Left colon (tissue), 2 donors: ENCODE measurements at places on chromosomes 5 and 9. TPM values are rescaled to one million over a fixed set of nuclear protein-coding genes. Genes with fewer than 3 reads are reported as not detected.

INSL6 gene
- not detected for total RNA-seq

F12 gene
- 9.0 TPM for total RNA-seq

OTULINL gene
- 72.0 TPM for total RNA-seq

- no peak for DNase-seq
These were observed 49.4 kb downstream of the GRIN3A start for GRCh38 chr9:101689039-101689438.

DNA sequence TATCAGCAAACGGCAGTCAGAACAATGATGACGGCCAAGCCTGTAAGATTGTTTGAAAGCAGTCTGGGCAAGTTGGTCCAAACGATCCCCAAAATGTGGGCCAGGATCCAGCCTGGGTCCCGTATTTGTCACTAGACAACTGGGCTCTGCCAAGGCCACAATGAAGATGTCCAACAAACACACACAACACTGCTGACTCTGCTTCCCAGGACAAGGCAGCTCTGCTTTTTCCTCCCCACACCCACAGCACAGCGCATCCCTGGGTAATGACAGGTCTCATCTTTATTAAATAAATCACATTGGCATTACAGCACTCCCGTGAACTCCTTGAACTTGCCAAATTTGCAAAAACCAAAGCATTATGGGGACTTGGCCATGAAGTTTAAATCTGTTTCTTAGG lies 424.1 kb upstream of the ACTBL2 start:
- DNase-seq, result no peak

TRIM36 gene
- 31.3 TPM for total RNA-seq
